T-helper 17 cell (primary cell): ENCODE measurements at places on chromosomes 7 and 10.

DNA sequence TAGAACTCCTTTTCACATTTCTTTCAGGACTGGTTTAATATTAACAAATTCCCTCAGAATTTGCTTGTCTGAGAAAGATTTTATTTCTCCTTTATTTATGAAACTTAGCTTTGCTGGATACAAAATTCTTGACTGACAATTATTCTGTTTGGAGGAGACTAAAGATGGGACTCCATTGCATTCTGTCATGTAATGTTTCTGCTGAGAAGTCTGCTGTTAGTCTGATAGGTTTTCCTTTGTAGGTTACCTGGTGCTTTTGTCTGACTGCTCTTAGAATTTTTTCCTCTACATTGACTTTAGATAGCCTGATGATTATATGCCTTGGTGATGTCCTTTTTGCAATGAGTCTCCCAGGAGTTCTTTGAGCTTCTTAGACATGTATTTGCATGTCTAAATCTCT is 23.4 kb downstream of the CLRN3 start:
- DNase-seq = no peak
- H3K27ac ChIP-seq = no peak overlapping the region
- no peak overlapping the region for H3K4me3 ChIP-seq
- peaks cover 7% of the 10 kb centered on the region for H3K36me3 ChIP-seq

DNA sequence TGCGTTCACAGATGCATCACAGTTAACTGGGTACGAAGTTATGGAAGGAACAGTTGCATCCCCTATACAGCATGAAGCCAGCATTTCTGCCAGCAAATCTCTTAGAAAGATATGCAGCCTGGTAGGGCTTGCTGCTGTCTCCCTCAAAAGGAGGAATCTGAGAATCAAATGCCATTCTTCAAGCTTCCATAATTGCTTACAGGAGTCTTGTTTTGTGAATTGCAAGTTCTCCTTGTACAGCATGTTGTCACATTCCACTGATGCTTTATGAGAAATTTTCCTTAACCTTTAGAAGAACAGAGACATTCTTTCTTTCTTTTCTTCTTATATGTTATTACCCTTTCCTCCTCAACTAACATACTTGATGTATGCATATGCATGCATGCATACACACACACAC is 134.6 kb downstream of the CHRM2 start:
- no peaks in the 10 kb centered on the region for H3K4me1 ChIP-seq
- H3K4me3 ChIP-seq = no peak overlapping the region

DNA sequence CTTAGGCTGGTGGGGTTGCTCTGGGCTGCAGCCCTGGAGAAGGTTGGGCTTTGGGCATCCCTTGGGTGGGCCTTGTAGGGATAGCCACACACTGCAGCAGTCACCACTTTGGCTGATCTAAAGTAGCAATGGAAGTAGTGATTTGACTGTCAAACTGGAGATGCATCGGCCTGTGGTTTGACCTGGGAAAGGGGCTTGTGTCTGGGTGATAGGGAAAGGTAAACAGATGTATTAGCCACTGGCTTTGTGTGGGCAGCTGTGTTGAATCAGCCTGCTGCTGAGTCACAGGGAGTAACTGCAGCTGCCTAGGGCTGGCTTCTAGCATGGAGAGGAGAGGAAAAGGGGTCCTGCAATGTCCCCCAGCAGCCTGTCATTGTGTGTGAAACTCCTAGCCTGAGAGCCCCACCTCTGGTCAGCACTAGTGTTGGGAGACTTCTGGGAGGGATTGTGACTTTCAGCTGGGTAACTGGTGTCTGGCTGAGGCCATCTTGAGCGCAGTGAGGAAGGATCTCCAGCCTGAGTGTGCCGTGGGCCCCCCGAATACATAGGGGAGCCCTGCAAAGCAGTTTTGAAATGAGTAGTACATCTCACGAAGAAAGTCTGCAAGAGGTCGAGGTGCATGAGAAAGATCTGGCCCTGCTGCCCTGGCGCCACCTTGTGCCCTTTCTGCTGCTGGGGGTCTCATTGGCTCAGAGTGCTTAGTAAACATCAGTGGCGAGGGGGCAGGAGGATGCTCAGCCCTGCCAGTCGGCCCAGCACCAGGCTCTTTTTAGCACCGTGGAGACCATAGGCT is 117.3 kb downstream of the FANK1 start:
- H3K27me3 ChIP-seq = peaks cover 15% of the 10 kb centered on the region
- H3K27ac ChIP-seq = no peak overlapping the region
- H3K4me1 ChIP-seq = peaks cover 3% of the 10 kb centered on the region
- peaks cover 2% of the 10 kb centered on the region for H3K36me3 ChIP-seq

GRCh38 chr10:22246680-22247391 is 29.0 kb upstream of the EBLN1 start:
- DNase-seq = peak; percentile 29
- no peaks in the 10 kb centered on the region for H3K27me3 ChIP-seq
- H3K4me3 ChIP-seq = peak overlapping the region; percentile 4
- H3K27ac ChIP-seq = peak overlapping the region; percentile 84
- peaks cover 17% of the 10 kb centered on the region for H3K4me1 ChIP-seq

GRCh38 chr10:57657164-57657765 is 610.4 kb downstream of the IPMK start:
- H3K27ac ChIP-seq = no peak overlapping the region
- DNase-seq = no peak
- no peaks in the 10 kb centered on the region for H3K36me3 ChIP-seq
- no peaks in the 10 kb centered on the region for H3K27me3 ChIP-seq

DNA sequence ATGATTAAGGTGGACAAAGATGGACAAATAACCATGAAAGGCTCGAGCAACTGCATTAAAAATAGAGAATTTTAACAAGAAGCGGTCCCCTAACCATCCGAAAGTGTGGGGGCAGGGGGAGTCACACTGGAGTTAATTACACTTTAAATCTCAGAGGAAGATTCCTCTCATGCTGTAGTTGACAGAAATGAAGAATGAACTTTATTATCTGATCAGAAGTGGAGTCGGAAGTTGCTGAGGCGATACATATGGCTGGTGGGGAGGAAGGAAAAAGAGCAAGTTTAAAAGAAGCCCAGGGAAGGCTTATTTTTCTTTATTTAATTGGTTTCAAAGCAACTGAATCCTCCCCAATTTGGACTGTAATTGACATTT is 102.3 kb upstream of the FAM171A1 start:
- H3K36me3 ChIP-seq = peaks cover 2% of the 10 kb centered on the region
- no peak overlapping the region for H3K4me3 ChIP-seq
- no peak for DNase-seq
- no peak overlapping the region for H3K27ac ChIP-seq

DNA sequence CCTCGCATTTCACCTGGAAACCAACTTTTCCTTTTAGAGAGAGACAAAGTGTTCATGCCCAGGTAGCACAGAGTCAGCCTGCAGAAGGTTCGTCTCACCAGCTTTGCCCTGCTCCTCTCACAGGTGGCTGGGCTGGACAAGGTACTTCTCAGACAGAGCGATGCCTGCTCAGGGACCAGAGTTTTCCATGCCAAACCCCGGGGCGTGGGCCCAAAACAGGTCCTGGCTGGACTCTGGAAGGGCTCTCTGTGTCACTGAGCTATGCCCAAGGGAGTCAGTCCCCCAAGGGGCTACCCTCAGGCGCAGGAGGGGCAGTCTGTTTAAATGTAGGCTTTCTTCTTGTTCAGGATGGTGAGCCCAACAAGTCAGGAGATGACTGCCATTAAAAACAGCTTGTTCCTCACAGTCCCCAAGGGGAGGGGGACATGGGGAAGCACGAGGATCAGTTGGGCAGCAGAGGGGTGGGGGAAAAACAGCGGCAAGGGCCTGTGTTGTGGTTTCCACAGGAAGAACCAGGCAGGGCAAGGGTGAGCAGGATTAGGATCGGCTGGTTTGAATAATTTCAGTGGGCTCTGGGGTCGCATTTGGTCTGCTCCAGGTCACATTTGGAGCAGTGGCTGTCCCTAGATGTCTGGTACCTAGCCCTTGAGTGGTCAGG is 55.5 kb upstream of the FIGNL1 start:
- H3K36me3 ChIP-seq = peaks cover 2% of the 10 kb centered on the region
- H3K27ac ChIP-seq = peak overlapping the region; percentile 9
- peaks cover 37% of the 10 kb centered on the region for H3K27me3 ChIP-seq
- H3K4me1 ChIP-seq = peaks cover 6% of the 10 kb centered on the region
- no peak overlapping the region for H3K4me3 ChIP-seq

DNA sequence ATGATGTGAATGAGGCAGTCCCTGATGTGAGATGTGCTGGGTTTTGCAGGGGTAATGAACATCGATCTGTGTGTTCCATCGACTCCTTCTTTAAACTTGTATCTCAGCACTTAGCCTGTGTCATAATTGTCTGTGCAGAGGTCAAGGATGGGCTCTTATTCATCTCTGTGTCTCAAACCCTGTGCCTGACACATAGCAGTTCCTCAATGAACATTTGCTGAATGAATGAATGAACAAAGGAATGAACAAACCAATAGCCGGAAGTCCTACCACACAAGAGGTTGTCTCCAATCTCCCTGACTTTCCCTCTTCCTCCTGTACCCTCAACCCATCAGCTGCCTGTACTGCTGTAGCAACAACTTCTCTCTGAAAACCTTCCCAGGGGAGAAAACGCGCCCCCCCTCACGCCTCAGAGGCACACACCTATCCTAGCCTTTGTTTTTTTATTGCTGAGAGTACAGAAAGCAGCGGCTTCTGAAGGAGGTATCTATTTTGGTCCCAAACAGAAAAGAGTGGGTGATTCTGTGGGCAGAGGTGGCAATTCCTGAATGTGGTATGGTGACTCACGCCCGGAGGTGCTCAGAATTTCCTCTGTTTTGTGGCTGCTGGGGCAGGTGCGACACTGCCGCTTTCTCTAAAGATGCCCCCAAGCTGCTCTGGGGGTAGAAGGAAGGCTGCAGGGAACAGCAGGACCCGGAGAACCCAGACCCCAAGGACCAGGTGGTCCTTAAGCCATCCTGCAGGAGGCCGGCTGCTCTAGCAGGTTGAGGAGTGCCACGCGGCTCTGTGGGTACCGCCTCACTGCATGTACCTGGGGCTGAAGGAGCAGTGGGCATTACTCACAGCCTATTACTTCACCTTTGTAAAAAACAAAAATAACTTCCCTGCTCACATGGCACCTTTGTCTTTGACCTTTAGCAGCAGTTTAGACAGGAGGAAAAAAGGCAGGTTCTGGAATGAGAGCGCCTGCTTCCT is 9.6 kb downstream of the IL2RA start:
- H3K27ac ChIP-seq = peak overlapping the region; percentile 99
- peak; percentile 70 for DNase-seq
- peak overlapping the region; percentile 95 for H3K4me3 ChIP-seq

DNA sequence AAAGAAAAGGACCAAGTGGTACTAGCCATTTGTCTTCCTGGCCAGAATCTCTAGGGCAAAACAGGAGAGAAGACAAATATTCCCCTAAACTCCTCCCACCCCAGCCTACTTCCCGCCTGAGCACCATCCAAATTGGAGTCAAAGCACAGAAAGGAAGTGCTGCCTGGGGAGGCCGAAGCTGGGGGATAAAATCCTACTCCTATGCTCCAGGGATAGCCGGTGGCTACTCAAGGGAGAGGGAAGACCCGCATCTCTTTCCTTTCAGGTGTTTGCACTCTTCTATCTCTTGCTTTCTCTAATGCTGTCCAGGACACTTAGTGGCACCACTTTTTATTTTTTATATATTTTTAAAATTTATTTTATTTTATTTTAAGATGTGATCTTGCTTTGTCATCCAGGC is 7.1 kb upstream of the DUSP5 start:
- H3K4me1 ChIP-seq = peaks cover 14% of the 10 kb centered on the region
- DNase-seq = no peak
- no peaks in the 10 kb centered on the region for H3K36me3 ChIP-seq
- no peak overlapping the region for H3K4me3 ChIP-seq
- H3K27ac ChIP-seq = no peak overlapping the region

GRCh38 chr10:26981232-26981824 is 119.0 kb downstream of the ANKRD26 start:
- no peaks in the 10 kb centered on the region for H3K27me3 ChIP-seq
- DNase-seq = no peak
- no peak overlapping the region for H3K27ac ChIP-seq
- H3K4me3 ChIP-seq = no peak overlapping the region

DNA sequence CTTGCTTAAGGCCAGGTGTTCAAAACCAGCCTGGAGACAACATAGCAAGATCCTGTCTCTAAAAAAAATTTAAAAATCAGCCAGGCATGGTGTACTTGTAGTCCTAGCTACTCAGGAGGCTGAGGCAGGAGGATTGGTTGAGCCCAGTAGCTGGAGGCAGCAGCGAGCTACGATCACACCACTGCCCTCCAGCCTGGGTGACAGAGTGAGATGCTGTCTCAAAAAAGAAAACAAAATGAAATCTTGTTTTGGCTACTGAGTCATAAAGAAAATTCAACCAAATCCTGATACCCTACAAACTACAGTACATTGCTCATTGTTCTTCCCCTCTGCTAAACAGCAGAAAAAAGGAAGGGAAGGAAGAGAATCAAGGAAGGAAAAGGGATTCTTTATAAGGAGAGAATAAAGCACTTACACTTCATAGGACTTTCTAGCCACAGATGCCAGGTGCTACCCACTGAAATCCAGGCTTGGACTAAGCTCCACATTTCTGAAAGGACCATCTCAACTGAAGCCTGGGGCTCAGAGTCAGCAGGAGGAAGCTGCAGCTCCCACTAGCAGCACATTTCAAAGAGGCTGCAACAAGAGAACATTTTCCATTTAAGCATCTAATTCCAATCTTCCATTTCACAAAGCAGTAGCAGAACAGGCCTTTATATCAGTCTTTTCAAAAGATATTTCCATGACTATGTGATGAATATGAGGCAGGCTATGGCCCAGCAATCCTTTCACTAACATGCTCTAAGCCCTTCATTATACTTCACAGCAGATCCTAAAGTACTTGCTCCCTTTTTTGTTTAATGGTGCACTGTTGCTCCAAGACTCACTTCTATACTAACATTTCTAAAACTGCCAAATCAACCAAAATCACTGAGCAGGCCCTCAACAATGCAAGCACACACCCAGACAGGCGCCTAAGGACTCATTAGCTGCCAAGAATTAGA is 13.5 kb downstream of the TNPO3 start:
- no peaks in the 10 kb centered on the region for H3K27me3 ChIP-seq
- peaks cover 14% of the 10 kb centered on the region for H3K36me3 ChIP-seq
- DNase-seq = no peak
- no peak overlapping the region for H3K4me3 ChIP-seq
- peak overlapping the region; percentile 72 for H3K27ac ChIP-seq
- H3K4me1 ChIP-seq = peaks cover 44% of the 10 kb centered on the region

DNA sequence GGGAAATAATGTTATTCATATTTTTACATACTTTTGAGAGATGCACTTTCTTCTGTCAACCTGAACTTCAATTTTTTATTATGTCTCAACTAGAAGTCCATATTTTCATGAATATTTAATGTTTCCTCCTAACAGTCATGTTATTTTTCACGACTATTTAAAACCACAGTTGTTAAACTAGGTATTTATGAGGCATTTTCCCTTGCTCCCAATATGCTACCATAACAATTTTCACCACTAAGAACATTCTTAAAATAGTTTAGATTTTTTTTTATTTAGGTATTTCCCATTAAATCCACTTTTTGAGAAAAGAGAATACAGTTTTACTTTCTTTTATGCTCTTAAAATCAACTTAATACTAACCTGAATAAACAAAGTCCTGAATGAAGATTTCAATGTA is 89.4 kb downstream of the JAZF1 start:
- H3K36me3 ChIP-seq = no peaks in the 10 kb centered on the region
- H3K27ac ChIP-seq = no peak overlapping the region
- H3K4me3 ChIP-seq = no peak overlapping the region
- H3K27me3 ChIP-seq = no peaks in the 10 kb centered on the region
- no peak for DNase-seq
